Stimulated activated CD4-positive, alpha-beta T cell treated with anti-CD3 and anti-CD28 coated beads, Interleukin-12 subunit alpha, Interleukin-12 subunit beta, amount 100 ng/mL, for 48 hours (primary cell): ENCODE measurements at places on chromosomes 5 and 9.

GRCh38 chr5:169964246-169964645 lies 16.0 kb downstream of the INSYN2B start:
- DNase-seq: no peak

DNA sequence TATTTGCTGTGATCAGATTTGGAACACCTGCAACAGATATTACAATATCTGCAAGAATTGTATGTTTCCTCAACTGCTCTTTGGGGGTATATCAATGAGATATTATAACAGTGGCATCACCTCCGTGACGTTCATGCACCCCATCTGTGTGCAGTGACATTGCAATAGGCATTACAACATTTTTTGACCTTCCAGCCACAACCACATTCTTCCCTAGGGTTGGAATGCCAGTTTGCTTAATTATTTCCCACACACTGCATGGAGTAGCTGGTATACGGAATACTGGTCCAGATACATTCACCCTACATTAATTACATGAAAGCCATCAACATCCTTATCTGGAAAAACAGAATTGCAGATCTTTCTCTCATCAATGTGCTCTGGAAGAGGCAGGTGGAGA lies 42.3 kb downstream of the FBXO4 start:
- DNase-seq: no peak

DNA sequence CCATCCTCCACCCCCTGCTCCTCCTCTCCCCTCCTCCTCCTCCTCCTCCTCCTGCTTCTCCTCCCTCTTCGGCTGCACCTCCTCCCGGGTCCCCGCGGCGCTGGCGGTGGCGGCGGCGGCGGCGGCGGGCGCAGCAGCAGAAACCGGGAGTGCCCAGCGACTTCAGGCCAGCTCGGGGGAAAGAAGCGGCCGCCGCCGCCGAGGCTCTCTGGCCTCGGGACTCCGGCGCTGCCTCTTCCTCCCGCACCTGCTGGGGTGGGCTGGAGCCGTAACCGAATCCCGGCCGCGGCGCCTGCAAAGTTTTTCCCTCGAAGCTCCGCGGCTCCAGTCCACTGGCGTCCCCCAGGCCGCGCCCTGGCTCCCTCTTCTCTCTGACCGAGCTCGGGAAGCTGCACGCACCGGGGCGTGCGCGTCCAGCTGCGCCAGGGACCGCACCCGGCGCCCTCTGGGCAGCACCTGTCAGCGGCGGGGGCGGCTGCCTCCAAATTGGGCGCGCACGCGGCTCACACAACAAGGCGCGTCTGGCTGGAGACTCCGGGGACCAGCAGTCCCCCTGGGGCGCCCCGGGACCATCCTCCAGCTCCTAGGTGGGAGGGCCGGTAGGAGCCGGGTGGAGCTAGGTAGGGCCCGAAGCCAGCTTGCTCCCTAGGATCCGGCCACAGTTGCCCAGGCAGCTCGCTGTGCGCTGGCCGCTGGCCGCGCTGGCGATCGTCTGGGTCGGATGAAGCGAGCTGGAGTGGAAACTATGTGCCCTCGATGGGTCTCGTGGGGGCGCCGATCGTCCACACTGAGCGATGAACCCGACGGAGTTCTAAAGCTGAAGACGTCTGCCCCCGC lies at the start of gene MCTP1:
TSS of gene MCTP1 (minus strand) at position 523 of the 837 bp plus-strand sequence.
- no peak for DNase-seq

GRCh38 chr9:18608371-18608770 lies 134.4 kb downstream of the ADAMTSL1 start:
- DNase-seq: no peak

GRCh38 chr9:122190597-122191381 lies 31.1 kb downstream of the MORN5 start:
- no peak for DNase-seq

GRCh38 chr5:116632890-116633289 lies 58.3 kb upstream of the SEMA6A start:
- DNase-seq: no peak

GRCh38 chr9:89542401-89543021 lies 44.6 kb upstream of the SEMA4D start:
- DNase-seq: no peak

DNA sequence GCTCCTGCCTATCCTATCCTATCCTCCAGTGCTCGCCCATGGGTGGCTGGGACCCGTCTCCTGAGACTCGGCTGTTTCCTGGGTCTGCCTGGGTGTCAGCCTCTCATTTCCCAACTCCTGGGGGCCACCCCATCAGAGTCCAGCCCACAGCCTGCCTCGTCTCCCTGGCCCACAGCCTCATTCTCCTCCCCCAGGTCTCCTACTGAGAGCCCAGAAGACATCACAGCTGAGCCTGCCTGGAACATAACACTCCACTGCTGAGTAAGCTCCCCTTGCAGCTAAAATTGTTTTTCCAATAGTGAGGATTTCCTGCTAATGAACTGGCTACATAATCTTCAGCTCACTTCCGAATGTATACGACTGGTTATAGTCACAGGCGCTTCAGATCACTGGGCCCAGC lies 95.3 kb downstream of the TTLL11 start:
- no peak for DNase-seq

DNA sequence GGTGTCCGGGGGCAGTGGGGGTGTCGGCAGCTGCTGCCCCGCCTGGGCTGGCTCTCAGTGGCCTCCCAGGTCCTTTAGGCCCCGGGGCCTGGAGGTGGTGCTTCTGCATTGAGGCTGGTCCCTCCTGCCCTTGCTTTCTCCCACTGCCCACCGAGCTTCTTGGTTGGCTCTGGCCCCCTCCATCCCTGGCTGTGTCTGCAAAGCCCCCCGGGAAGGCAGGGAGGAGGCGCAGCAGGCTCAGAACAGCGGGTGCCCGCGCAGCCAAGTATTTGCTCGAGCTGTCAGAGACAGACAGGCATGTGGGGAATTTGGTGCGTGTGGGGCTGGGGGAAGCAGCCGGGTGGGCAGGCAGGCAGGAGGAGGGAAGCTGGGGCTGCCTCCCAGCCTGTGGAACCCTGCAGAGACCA lies 11.5 kb downstream of the CXXC5 start:
- no peak for DNase-seq

DNA sequence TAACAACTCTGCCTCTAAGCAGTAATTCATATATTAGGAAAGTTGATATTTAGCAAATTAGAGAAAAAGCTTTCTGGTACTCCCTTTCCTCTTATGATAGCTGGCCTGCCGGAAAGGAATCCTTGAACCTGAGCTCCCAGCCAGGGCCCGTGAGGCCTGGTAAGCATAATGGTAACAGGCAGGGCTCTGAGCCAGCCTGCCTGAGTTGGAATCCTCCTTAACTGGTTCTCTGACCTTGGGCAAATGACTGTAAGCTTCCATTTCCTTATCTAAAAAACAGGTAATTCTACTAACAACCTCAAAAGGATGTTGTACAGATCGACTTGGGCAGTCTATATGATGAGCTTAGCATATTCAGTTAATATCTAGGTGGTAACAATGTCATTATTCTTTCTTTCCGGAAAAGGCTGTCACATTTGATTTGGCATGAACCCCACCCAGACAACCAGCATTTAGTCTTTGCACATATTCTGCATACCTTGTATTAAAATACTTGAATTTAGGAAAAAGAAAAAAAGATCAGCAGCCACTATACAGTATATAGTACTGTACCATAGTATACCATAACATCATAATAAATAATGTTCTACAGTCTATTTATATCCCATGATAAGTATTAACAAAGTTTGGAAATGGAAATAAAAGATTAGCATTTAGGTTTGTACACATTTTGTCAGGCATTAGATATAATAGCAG lies 55.7 kb upstream of the MAP3K1 start:
- DNase-seq: no peak

DNA sequence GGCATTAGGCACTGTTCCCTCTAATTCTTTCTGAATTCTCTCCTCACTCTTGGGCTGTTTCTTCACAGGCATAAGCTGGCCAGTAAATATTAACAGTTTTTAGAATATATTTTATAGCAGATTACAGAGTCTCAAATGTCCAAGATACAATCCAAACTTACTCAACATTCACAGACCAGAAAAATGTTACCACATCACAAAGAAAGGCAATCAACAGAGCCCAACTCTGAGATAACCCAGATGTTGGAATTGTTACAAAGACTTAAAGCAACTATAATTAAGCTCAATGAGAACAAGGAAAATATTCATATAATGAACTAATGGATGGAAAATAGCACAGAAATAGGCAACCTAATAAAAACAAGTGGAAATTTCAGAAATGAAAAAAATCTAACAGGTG lies 401.1 kb upstream of the RGMB start:
- DNase-seq: no peak

DNA sequence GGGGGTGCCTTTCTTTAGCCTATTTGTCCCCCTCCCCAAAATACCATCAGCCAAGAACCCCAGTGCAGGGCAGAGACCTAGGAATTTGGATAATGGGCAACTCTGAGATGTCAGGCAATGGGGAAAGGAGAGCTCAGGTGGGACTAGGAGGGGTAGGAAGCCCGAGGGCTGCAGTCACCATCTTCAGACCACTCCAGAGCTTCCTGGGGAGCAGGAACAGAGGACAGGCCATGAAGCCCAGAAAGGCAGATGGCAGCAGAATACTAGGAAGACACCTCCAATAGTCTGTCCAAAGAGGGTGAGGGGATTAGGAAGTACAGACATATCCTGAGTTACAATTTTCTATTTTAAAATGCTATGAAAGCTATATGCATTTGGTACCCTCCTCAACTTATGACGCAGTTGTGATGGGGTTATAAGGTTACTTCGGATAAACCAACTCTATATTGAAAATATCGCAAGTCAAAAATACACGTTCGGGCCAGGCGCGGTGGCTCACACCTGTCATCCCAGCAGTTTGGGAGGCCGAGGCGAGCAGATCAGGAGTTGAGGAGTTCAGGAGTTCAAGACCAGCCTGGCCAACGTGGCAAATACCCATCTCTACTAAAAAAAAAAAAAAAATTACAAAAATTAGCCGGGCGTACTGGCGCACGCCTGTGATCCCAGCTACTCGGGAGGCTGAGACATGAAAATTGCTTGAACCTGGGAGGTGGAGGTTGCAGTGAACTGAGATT lies 34.6 kb upstream of the IL17B start:
- DNase-seq: no peak

DNA sequence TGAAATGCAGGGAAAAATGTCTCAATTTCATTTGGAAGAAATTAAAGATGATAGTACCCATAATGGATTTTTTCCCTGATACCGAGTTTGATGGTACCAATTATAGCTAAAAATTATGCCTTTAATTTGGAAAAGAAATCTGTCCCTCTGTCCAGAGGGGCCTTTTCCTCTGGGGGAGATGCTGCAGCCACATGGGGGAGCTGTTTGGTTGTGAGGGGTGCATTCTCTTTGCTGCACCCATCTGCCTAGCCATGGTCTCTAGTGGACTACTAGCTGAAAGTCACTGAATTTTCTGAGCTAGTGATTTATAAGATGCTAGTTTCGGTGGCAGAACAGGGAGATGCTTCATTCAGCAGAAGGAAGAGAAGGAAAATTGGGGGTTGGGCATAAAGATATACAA lies 9.6 kb downstream of the SEC61B start:
- DNase-seq: no peak

GRCh38 chr5:17219006-17219422 lies 1.6 kb downstream of the BASP1 start:
- DNase-seq: no peak

DNA sequence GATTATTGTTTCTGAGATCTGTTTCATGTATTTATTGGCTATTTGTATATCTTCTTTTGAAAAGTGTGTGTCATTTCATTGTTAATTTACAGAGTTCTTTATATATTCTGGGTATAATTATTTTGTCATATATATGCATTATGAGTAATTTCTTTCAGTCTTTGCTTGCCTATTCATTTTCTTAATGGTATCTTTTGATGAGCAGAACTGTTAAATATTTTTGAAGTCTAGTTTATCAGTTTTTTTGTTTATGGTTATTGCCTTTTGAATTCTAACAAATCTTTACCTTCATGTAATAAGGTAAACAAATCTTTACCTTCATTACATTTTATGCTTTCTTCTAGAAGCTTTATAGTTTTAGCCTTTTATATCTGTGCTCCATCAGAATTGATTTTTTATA lies 66.4 kb downstream of the CSNK1G3 start:
- DNase-seq: no peak

DNA sequence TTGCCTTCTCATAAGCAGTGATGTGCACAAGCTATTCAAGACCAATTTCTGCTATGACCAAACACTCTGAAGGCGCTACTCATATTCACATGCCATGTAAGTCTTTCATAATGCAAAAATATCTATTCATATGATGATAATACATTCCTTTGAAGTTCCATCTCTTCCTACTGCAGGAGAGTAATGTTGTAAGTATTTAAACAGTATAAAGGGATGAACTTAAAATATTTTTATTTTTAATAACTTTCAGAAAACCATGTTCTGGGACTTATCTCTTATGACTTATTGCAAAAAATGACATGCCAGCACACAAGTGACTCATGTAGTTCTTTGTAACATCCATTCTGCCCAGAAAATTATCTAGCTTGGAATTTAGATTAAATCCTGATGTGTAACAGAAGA lies 376.4 kb downstream of the KCTD16 start:
- no peak for DNase-seq

DNA sequence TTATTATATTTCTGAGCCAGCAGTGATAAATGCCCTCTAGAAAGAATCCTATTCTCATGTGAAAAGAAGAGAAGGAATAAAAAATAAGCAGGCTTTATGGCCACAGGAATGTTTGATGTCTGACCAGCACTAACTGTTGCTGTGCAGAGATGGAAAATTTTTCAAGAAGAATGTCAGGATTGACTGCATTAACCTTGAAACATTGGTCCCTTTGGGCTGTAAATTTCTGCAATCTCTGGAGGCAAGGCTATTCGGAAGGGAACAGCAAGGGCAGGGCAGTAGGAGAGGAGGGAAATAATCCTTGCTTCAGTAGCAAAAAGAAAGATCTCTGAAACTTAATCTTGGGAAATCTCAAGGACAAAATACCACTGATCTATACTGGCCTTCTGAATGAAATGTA lies 415.2 kb downstream of the DNAH5 start:
- no peak for DNase-seq

- no peak for DNase-seq
Measured at GRCh38 chr5:146345578-146346366, 7.1 kb downstream of the POU4F3 start.

DNA sequence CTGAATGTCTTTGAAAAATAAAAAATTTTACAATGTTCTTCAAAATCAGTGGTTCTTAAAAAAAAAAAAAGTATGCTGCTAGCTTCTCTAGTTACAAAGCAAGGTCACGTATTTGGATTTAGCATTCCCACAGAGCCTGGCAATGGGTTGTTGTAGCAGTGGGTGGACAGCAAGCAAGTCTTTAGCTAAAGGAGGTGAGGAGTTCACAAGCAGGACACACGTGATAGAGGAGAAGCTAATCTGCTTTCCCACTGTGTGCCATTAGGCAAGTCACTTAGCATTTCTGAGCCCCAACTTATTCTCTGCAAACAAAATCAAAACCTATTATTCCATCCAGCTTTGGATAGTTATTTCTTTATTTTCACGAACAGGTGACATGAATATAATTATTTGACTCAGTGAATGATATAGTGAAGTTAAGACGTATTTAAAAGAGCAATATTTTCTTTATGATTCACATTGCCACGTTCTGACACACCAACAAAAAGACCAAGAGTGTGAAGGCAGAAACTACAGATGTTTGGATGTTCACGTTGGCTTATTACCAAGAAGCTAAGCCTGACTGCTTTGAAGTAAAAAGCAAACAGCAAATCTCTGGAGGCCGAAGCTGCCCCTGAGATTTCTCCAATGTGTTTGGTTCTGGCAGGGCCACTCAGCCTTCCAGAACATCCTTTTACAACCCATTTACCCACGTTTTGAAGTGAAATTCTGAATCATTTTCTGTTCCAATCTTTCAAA lies 612.1 kb upstream of the CDH6 start:
- DNase-seq: no peak
